Esophagus muscularis mucosa (tissue), 4 donors: ENCODE measurements at places on chromosomes 4 and X. TPM values are rescaled to one million over a fixed set of nuclear protein-coding genes. Genes with fewer than 3 reads are reported as not detected.

GRCh38 chr4:112552668-112553067 is 36.7 kb upstream of the NEUROG2 start:
- no peak for DNase-seq

The SYP gene
- total RNA-seq, result 12.0 TPM

- DNase-seq, result no peak
Measured at GRCh38 chr4:153679486-153679885, 4.6 kb upstream of the TLR2 start.

DNA sequence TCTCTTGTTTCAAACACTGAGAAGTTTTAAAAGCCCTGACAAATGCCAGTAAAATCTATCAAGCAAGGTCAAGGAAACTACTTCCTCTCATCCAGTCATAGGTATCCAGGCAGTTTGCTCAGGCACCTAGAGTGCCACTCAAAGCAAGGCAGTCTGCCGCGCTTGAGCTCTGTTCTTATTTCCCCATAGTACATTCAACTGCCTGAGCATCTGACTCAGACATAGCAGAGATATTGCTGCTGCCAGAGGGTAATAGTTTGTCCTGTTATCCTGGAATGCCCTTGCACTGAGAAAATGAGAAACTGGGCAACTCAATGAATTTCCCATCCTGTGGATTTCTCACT is 16.1 kb upstream of the ATP8A1 start:
- no peak for DNase-seq

The CDK16 gene
- total RNA-seq, result 87.1 TPM

DNA sequence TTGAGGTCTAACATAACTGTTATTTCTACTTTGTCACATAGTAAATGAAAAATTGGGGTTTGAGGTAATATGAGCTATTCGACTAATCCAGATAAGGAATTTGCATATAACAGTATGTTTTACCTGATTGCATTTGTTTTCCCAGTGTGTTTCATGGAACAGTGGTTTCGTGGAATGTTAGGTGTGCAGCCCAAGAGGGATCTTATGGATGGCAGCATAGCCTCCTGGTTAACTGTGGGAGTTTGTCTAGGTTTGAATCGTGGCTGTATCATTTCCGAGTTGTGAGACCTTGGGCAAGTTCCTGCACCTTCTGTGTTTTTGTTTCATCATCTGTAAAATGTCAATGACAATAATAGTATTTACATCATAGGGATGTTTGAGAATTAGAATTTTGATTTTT is 7.9 kb downstream of the BMPR1B start:
- no peak for DNase-seq

DNA sequence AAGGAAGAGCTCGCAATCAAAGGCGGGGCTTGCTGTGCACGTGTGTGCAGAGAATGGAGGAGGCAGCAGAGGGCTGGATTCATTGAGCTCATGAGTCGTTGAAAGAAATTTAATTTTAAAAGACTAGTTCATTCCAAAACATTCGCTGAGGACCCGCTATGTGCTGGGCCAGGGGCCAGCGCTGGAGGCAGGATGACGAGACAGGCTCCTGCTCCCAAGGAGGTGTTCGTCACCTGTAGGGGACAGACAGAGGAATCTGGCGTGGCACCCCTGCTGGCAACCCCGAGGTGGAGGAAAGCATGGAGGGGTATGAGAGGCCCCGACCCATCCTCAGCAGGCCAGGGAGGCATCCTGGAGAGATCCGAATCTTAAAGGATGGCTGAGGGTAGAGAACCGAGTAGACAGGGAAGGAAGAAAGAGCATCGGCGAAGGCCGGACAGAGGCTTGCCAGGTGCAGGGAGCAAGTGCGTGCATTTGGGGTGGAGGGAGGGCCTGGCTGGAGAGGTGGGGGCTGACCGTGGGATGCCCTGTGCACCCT is 96.4 kb downstream of the CPZ start:
- DNase-seq, result no peak

DNA sequence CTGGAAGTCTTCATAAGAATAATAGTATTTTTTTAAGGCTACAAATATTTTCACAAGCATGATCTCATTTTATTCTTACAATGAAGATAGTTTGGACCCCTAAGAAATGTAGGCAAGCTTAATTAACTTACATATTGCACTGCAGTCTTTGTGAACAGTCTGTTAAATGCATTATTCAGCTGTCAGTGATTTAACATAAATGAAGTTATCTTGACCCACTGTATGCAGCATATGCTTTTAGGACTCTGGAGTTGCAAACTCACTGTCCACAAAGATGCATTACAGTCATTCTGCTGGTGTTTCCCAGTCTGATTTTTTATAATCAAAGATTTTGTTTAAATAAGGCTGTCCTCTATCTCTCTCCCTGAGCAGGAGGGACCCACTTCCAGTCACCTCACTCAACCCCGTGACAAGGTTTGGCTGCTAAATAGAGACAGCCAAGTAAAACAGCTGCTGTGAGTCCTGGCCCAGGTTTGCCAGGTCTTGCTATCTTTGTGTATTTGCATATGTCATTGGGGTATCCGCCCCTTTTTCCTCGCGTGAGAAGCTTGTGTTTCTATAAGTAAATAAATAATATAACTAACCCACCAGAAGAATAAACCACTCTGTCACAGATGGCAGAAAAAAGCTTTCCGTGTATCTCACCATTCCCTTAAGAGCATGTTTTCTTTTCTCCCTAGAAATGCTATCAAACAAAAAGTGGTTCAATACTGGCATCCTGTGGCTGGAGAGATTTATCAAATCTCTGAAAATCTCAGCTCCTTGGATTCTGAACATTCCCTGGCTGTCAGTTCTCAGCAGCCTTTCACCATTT is 67.0 kb downstream of the SLC7A11 start:
- no peak for DNase-seq

The MAGEA10 gene
- total RNA-seq, result not detected

DNA sequence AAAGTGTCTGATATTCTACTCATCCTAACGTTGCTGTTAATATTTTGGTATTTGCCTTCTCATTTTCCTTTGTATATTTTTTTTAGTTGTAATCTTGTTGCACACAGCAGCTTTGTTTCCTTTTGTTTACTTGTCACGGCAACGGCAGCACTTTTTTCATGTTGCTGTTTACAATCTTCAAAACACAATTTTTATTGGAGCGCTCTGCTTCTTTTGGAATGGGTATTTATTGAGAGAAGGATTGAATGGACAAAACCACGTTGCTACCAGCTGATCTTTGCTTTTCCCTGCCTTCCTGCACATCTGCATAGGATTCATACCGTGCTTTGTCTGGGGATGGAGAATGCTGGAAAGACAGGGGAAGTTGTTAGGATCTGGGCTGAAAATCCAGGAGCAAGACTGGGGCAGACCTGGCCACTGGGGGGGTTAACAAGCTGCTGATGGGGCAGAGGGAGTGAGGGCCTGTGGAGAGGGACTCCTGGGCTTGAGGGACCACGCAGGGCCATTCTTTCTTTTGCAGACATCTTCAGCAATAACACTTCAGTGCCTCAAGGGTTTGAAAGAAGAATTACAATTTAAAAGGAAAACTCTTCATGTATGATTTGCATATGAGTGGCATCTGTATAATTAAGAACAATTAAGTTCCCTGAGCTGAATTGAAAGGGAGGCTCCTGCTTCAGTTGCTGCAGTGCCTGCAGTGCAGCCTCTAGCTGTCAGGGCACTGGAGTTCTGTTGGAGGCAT is 69.8 kb downstream of the TMEM131L start:
- DNase-seq, result peak; percentile 78

GRCh38 chr4:176433983-176434382 is 114.2 kb downstream of the SPCS3 start:
- DNase-seq, result no peak

GRCh38 chrX:107724653-107725052 is 50.9 kb downstream of the TSC22D3 start:
- DNase-seq, result no peak

The CC2D2A gene
- 23.0 TPM for total RNA-seq

DNA sequence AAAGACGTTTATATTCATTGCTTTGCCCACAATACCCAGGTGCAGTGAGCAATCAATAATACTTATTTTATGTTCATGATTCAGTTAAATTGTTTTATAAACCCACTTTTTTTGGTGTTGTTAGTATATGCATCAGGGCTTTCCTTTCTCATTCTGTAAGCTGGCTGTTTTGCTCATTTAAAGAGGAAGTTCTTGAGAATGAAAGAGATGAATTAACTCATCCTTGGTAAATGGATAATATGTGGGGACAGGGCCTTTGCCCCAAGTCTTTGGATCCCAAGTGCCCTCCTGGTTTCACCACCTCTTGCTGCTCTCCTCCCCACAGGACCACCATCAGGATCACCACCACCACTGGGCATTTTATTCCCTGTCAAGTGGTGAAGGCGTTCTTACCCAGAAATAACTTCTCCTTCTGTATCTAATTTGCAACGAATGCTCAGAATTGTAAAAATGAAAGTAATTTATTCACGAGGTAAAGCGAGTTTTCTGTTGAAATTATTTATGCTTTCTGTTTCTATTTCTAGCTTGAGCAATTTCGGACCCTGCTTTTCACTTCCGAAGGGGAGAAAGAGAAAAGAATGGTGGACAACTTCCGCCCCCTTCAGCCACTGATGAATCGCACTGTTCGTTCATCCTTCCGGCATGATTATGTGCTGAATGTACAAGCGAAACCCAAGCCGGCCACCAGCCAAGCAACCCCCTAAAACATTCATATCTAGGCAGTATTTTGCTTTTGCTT is 8.2 kb upstream of the ZRSR2 start:
- DNase-seq, result no peak

DNA sequence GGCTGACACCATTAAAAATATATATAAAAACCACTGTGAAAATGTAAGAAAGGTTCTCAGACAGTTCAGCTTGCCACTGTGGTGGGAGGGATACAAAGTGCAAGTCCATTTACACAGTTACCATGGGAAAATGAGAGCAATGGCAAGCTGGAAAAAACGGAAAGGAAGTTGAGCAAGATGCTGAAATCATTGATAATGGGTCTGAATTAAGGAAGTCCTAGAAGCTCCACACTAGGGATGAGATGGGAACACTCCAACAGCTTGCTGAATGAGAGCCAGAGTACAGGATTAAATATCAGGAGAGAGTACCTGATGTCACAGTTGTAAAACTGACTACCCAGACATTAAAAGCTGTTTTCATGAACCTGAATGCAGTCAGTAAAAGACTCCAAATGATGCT is 218.6 kb downstream of the PRDM5 start:
- DNase-seq, result no peak

DNA sequence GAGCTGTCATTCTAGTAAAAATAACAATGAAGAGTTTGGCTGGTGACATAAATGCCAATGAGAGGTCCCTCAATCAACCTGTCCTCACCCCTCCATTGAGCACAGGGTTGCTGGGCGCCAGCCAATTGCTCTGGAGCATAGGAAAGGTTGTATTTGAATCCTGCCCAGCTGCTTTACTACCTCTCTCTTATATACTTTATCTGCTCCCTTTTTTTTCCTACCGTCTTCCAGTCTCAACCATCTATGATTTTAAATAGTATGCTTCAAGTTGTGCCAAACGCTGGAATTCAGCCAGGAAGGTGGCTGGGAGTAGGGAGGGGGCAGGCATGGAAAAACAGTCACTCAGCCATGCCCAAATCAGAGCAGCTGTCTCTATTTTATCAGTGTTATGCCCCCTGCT is 153.8 kb downstream of the NR3C2 start:
- no peak for DNase-seq

The GRID2 gene
- total RNA-seq, result not detected

- no peak for DNase-seq
Measured at GRCh38 chr4:81257021-81257420, 42.0 kb upstream of the PRKG2 start.

- no peak for DNase-seq
Measured at GRCh38 chrX:104564921-104565703, 887 bp upstream of the IL1RAPL2 start.

The CCDC110 gene
- 5.1 TPM for total RNA-seq

- DNase-seq, result no peak
Measured at GRCh38 chrX:16444353-16444752, 205.6 kb upstream of the S100G start.

DNA sequence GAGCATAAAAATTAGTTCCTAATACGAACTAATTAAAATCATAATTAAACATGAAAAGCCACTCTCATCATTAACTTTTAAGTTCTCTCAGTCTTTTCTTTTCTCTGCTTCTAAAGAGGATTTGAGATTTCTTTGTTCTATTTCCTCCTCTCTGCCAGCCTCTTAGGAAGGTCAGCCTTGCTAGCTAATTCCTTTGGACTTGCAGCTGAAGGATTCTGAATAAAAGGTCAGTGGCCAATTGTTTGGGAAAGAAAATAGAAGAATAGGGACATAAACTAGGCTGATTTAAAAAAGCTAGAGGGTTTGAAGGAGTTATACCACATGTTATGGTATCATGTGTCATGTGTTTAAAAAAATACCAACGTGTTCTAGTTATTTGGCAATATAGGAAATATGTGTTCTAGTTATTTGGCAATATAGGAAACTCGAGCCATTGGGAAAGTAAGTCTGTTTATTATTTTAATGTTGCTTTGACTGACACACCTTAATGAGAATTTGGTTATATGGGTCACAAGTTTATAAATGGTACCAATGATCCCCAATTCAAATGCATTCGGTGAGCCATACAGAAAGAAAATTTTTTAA is 1668.7 kb upstream of the PCDH7 start:
- no peak for DNase-seq

DNA sequence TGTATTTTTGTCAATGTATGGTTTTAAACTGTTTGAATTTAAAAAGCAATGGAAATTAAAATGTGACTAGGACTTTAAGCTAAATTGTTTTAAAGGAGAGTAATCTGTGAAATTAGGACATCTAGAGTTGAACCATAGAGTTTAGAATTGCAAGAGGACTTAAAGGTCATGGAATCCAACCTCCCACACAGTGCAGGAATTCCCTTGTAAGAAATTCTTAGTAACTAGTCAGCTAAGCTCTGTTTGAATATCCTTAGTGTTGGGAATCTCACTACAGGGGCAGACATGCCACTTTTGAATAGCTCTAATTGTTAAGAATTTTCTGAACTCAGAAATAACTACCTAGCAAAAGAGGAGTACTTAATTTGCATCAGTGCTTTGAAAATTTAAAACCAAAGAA is 292.9 kb downstream of the IL1RAPL1 start:
- DNase-seq, result no peak

DNA sequence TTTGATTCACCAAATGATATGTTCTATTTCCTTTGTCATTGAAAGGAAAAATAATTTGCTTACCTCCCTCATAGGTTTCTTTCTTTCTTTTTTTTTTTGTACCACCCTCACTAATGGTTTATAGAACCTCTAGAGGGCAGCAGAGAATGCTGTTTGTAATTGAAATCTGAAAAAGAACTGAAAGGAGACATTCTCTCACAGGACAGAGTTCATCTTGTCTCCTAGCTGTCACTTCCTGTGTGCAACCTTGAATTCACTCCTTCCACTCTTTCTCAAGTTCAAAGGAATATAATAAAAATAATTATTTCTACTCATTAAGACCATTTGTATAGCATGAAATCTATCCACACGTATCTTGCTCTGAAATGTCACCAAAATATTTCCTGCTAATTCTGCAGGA is 51.0 kb downstream of the GUCY1B1 start:
- DNase-seq, result no peak

- DNase-seq, result no peak
Measured at GRCh38 chrX:22746081-22746480, 253.7 kb upstream of the DDX53 start.

The RNF150 gene
- total RNA-seq, result 53.3 TPM

DNA sequence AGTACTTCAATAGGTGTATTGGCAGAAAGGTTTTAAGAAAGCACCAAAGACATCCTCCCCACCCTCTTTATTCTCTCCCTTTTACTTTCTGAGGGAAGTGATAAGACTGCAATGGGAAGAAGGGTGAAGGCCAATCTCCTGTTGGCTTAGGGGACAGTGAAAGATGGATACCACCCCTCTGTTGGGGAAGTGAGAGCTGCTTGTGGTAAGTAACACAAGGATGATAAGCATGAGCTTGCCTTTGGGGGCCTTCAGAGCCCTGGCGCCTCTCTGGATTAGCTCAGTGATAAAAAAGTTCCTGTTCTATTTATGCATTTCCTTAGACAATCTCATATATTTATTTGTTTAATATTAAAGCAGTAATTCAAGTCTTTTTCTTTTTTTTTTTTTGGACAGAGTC is 5.2 kb upstream of the KLF8 start:
- DNase-seq, result no peak
